ENCODE measurements at places on chromosomes 11 and 22. TPM values are rescaled to one million over a fixed set of nuclear protein-coding genes. Genes with fewer than 3 reads are reported as not detected.

DNA sequence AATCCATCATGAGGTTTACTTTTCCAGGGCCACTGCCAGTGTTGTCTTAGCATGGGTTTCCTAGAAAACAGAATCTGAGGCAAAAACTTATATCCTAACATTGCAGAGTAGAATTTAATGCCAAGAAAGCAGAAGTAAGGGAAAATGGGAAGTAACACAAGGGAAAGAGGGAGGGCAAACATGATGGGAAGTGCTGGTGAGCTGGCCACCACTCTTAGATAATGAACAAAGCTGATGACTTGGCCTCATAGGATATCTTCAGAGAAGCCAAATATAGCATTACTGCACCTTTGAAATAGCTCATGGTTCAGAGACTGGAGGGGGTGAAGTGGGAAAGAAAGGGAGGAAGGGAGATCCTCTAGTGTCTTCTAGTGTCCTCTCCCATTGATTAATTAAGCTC is 24.8 kb upstream of the CALCB start:
- no peak overlapping the region for H3K4me3 ChIP-seq
- peaks cover 8% of the 10 kb centered on the region for H3K4me1 ChIP-seq
- H3K27me3 ChIP-seq: peaks cover 2% of the 10 kb centered on the region
- H3K27ac ChIP-seq: no peak overlapping the region

- no peaks in the 10 kb centered on the region for H3K27me3 ChIP-seq
- peaks cover 59% of the 10 kb centered on the region for H3K4me1 ChIP-seq
- peaks cover 8% of the 10 kb centered on the region for H3K36me3 ChIP-seq
- peak overlapping the region; percentile 17 for H3K4me3 ChIP-seq
- DNase-seq: peak; percentile 20
- peak overlapping the region; percentile 85 for H3K27ac ChIP-seq
Measured at GRCh38 chr11:86220653-86221052, 23.9 kb upstream of the EED start.

- H3K27me3 ChIP-seq: peaks cover 8% of the 10 kb centered on the region
- H3K36me3 ChIP-seq: no peaks in the 10 kb centered on the region
Measured at GRCh38 chr11:113159988-113160807, 154.2 kb upstream of the TTC12 start.

DNA sequence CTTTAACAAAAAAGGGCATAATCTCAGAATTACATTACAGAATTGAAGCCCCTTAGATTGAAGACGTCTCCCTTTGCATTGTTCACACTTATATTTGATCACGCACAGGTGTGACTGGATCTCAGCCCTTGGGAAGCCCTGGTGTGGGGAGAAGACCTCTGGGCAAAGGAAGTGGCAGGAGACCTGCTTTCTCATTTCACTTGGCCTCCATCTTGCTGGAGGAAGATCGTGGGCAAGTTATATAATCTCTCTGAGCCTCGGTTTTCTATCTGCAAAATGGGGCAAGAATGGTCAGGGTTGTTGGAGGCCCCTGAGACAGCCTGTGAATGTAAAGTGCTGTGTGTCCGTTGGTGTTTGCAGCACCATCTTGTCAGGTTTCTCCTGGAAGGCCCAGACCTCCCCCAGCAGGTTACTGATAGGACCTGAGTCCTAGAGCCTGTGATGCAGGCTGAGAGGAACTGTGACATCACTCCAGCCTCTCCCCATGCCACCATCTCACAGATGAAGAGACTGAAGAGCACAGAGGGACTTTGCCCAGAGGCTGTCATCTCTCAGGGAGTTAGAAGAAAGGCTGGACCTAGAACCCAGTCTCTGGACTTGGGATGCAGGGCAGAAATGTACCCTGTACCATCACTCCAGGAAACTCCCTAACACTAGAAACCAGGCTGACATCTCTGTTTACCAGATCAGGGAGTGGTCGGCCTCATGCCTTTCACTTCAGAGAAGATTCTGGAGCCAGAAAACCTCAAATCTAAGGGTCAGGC is 1.1 kb upstream of the APOA1 start:
- peaks cover 3% of the 10 kb centered on the region for H3K36me3 ChIP-seq
- no peak for DNase-seq
- H3K4me3 ChIP-seq: no peak overlapping the region
- H3K27me3 ChIP-seq: no peaks in the 10 kb centered on the region
- no peak overlapping the region for H3K27ac ChIP-seq

DNA sequence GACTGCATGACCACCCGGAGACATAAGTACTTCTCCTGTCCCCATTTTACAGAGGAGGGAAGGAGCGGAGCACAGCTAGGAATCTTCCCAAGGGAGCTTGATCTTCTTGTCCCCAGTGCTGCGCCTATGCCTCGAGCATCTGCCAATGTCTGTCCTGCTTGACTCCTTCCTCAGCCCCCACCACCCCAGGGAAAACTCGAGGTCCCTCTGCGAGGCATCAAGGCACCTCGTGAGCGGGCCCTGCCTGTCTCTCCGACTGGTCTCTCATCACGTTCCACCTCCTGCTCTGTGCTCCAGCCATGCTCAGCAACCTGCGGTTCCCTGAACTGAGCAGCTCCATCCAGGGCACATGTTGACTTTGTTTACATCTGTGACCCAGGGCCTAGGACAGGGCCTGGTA is 2.5 kb downstream of the NCF4 start:
- no peak overlapping the region for H3K27ac ChIP-seq
- no peaks in the 10 kb centered on the region for H3K36me3 ChIP-seq
- H3K27me3 ChIP-seq: no peaks in the 10 kb centered on the region
- no peak overlapping the region for H3K4me3 ChIP-seq
- peaks cover 37% of the 10 kb centered on the region for H3K4me1 ChIP-seq
- DNase-seq: no peak

GRCh38 chr11:62069374-62069773 is 54.4 kb upstream of the INCENP start:
- H3K4me3 ChIP-seq: no peak overlapping the region
- H3K36me3 ChIP-seq: no peaks in the 10 kb centered on the region
- peak; percentile 34 for DNase-seq

GRCh38 chr22:19654338-19654987 is 59.8 kb upstream of the SEPTIN5 start:
- DNase-seq: no peak
- H3K27ac ChIP-seq: no peak overlapping the region
- H3K27me3 ChIP-seq: peaks cover 4% of the 10 kb centered on the region
- H3K36me3 ChIP-seq: no peaks in the 10 kb centered on the region
- no peaks in the 10 kb centered on the region for H3K4me1 ChIP-seq

- no peaks in the 10 kb centered on the region for H3K27me3 ChIP-seq
- no peak overlapping the region for H3K27ac ChIP-seq
- DNase-seq: no peak
- H3K36me3 ChIP-seq: no peaks in the 10 kb centered on the region
- no peak overlapping the region for H3K4me3 ChIP-seq
Measured at GRCh38 chr11:97118614-97119200, 728.9 kb downstream of the JRKL start.

DNA sequence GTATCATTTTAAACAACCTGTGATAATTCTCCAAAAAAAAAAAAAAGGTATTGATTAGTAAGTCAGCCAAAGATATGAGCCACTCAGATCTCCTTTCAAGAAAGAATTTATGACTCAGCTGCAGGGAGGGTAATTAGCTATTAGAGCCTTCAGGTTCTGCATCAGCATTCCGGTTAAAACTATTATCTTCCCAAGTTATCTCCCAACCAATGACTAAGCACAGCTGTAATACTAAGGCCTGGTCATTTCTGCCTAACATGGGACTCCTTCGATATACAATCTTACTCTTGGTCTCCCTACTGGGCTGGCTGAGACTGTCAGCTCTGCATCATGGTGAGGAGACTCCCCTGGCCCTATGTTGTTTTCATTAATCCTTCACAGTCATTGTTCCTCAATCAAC is 60.4 kb downstream of the SBF2 start:
- DNase-seq: no peak
- H3K36me3 ChIP-seq: peaks cover 3% of the 10 kb centered on the region

- peaks cover 8% of the 10 kb centered on the region for H3K4me1 ChIP-seq
- no peak for DNase-seq
- no peak overlapping the region for H3K4me3 ChIP-seq
- no peaks in the 10 kb centered on the region for H3K27me3 ChIP-seq
- H3K27ac ChIP-seq: peak overlapping the region; percentile 58
- H3K36me3 ChIP-seq: no peaks in the 10 kb centered on the region
Measured at GRCh38 chr11:342328-342727, 21.7 kb upstream of the IFITM3 start.

DNA sequence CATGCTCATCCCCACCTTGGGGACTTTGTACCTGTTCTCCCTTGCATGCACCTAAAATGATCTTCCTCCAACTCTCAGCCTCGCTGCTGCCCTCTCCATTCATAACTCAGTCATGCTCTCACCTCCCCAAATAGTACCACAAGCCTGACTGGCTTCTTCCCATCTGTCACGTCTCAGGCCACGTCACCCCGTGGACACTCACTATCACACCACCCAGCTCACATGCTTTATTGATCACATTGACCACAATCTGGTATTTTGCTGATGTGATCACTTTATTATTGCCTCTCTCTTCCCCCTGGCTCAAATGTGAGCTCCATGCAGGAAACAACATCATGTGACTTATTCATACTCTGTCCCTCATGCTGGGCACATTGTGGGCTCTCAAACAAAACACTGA is 9.2 kb upstream of the SGSM1 start:
- no peak overlapping the region for H3K27ac ChIP-seq
- peaks cover 4% of the 10 kb centered on the region for H3K4me1 ChIP-seq
- no peaks in the 10 kb centered on the region for H3K27me3 ChIP-seq
- no peaks in the 10 kb centered on the region for H3K36me3 ChIP-seq

DNA sequence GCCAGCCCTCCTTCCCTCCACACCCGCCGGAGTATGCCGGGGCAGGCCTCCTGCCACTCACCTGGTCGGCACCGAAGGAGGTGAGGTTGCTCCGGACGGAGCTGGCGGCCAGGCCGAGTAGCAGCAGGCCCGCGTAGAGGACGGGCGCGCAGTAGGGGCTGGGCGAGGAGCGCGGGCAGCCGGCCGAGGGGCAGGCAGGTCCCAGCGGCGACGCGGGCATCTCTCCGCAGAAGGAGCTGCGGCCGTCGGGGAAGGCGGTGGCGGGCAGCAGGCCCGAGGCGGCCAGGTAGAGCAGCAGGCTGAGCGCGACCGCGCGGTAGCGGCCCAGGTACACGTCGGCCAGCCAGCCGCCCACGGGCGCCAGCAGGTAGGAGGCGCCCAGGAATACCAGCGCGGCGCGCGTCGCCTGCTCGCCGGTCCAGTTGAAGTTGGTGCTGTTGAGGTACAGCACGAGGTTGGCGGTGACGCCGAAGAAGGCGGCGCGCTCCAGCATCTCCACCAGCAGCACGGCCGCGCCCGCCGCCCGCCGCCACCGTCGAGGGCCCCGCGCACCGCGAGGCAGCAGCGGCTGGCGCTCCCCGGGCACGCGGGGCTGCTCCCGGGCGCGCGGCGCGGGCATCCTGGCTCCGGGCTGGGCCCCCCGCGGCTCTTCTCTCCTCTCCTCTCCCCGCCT is 907 bp downstream of the SLC15A3 start:
- H3K4me1 ChIP-seq: peaks cover 14% of the 10 kb centered on the region
- no peaks in the 10 kb centered on the region for H3K36me3 ChIP-seq
- no peak overlapping the region for H3K27ac ChIP-seq
- peaks cover 25% of the 10 kb centered on the region for H3K27me3 ChIP-seq

- no peak for DNase-seq
- H3K27ac ChIP-seq: no peak overlapping the region
- H3K27me3 ChIP-seq: peaks cover 3% of the 10 kb centered on the region
- H3K4me1 ChIP-seq: peaks cover 16% of the 10 kb centered on the region
- no peak overlapping the region for H3K4me3 ChIP-seq
Measured at GRCh38 chr11:34602245-34602644, 18.6 kb upstream of the EHF start.

The CARD18 gene
- not detected for total RNA-seq

The TMEM258 gene
- 192 TPM for total RNA-seq

The ABCC8 gene
- not detected for total RNA-seq

The F2 gene
- 0.29 TPM for total RNA-seq

The UPK3A gene
- total RNA-seq: not detected

The MS4A15 gene
- total RNA-seq: not detected

The INS gene
- total RNA-seq: not detected

The PYGM gene
- total RNA-seq: 1.6 TPM
